ENCODE measurements at places on chromosomes 6 and 20.

- no peak for DNase-seq
Measured at GRCh38 chr6:36716476-36717093, 19.0 kb downstream of the RAB44 start.

- DNase-seq, result no peak
Measured at GRCh38 chr6:126531840-126532239, 191.9 kb downstream of the CENPW start.

GRCh38 chr6:44738601-44739146, 351.2 kb downstream of the CDC5L start:
- no peak for DNase-seq

- DNase-seq, result no peak
Measured at GRCh38 chr6:41726876-41727275, 8.5 kb downstream of the TFEB start.

- DNase-seq, result no peak
Measured at GRCh38 chr6:126388104-126388598, 48.2 kb downstream of the CENPW start.

- no peak for DNase-seq
Measured at GRCh38 chr6:111806165-111806547, 67.1 kb downstream of the FYN start.

GRCh38 chr6:160520043-160520904, 143.8 kb downstream of the LPA start:
- peak; percentile 41 for DNase-seq

- no peak for DNase-seq
Measured at GRCh38 chr6:50889935-50890334, 71.3 kb downstream of the TFAP2B start.

GRCh38 chr20:49641683-49642656, 71.7 kb downstream of the B4GALT5 start:
- no peak for DNase-seq

DNA sequence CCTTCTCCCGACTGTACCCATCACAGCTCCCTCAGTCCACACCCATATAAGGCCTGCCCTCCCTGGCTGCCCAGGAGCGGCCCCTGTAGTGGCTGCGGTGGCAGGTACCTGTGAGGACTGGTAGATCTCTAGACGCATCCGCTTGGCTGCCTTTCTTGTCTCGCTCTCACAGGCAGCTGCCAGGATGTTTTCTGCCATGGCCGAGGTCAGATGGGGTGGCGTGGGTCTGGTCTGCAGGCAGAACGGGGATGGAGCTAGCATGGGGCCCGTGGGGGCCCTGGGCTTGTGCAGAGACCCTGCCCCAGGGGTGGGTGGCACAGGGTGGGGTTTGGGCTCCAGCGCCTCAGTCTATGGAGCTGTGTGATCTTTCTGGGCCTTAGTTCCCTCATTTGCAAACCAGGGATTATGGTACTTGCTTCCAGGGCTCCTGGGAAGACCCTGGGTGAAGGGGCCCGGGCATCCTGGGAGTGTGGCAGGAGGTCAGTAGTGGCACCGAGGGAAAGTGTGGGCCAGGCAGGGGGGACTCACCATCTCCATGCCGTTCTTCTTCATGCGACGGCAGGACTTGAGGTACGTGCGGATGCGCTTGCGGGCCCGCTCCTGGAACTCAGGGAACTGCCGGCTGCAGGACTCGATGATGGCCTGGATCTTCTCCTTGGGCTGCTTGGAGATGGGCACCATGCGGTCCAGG, 94.8 kb downstream of the ASXL1 start:
- no peak for DNase-seq

DNA sequence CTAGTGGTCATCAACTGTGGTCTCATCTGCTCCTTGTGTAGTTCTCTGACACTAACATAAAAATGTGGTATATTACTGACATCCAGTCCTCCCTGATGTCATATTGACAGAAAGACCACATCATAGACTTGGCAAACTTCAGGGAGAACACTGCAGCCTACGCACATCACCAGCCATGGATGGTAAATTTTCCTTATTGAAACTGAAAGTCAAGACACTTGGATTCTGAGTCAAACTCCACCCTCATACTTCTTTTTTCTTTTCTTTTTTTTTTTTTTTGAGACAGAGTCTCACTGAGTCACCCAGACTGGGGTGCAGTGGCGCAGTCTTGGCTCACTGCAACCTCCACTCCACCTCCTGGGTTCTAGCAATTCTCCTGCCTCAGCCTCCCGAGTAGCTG, 25.4 kb downstream of the NDRG3 start:
- DNase-seq, result no peak

GRCh38 chr6:139888681-139889122, 514.3 kb upstream of the CITED2 start:
- no peak for DNase-seq

- DNase-seq, result no peak
Measured at GRCh38 chr6:4846387-4846786, 70.2 kb downstream of the CDYL start.

DNA sequence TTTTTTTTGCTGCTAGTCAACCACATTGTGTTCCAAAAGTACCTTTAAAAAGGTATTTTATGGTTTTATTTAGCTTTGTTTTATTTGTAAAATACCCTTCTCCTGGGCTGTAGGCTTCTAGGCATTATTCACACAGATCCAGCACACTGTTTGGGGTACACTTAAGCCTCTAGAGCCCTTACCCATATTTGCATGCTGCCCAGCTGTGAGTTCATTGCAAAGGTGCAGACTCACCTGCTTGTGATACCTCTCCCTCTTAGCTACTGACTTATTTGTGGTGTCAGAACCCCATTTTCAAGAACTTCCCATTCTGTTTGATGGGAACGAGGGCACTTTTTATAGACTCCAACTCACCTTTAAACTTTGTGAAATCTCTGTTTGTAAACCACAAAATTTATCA, 69.8 kb downstream of the RIN2 start:
- DNase-seq, result no peak

- no peak for DNase-seq
Measured at GRCh38 chr6:90294614-90294988, 2.0 kb downstream of the BACH2 start.

DNA sequence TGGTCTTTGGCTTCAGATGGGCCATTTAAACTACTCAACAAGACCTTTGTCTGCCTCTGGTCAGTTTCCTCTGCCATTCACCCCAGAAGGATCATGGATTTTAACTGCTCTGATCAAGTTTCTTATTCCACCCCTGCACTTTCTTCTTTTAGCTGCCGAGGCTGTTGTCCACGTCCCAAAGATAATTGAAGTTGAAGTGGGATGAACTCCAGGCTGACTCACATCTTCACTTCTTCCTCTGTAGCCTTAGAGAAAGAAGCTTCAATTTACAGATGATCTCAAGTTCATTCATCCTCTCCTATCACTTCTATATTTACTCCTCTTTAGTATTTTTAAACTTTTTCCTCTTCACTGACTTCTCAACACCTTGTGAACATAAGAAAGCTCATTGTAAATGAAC, 651.6 kb downstream of the UTRN start:
- DNase-seq, result no peak

- DNase-seq, result no peak
Measured at GRCh38 chr6:56448046-56448445, 194.6 kb downstream of the DST start.

DNA sequence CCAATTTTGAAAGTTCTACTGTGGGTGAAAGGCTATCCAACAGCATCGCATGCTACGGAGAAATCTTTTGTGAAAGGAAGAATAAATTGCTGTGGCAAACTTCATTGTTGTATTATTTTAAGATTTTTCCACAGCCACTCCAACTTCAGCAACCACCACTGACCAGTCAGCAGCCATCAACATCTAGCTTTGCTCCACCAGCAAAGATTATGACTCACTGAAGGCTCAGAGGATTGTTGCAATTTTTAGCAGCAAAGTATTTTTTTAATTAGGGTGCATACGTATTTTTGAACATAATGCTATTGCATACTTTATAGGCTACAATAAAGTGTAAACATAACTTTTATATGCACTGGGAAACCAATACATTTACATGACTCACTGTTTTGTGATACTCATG, 493.5 kb downstream of the TFAP2A start:
- no peak for DNase-seq

GRCh38 chr6:11203306-11204004, 29.0 kb downstream of the NEDD9 start:
- no peak for DNase-seq
